ENCODE measurements at places on chromosomes 2 and 18.

DNA sequence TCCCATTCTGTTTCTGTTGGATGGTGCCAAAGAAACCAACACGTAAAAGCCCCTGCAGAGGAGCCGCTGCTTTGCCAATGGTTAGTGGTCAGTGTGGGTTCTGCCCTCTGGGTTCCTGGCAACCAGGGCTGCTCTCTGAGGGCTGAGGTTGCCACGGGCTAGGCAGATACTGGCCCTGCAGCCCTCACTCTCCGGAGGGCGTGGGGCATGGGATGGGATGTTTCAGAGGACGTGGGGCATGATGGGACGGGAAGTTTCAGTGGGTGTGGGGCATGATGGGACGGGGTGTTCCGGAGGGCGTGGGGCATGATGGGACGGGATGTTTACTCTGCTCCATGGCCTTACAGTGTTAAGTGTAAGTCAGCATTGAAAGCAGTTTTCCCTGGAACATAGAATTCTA is 34.2 kb downstream of the ADI1 start:
- DNase-seq: no peak

DNA sequence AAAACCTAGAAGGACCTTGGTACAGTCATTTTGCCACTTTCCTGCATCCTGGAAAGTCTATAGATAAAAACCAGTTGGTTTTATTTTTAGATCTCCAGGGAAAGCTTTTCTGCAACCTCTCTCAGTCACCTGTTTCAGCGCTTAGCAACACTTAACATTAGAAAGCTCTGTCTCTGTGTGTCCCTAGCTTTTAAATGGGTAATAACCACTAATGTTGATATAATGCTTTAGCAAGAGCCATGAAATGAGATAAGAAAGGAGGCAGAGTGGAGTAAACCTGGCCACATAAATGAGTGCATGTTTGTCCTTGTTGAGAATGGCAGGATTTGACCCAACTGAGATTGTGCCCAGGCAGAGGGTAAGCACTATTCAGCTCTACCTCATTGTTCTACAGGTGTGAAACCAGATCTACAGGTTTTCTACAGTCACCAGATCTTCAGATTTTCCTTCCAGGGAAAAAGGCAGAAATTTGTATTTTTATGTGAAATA is 44.8 kb downstream of the MARCHF4 start:
- DNase-seq: no peak

DNA sequence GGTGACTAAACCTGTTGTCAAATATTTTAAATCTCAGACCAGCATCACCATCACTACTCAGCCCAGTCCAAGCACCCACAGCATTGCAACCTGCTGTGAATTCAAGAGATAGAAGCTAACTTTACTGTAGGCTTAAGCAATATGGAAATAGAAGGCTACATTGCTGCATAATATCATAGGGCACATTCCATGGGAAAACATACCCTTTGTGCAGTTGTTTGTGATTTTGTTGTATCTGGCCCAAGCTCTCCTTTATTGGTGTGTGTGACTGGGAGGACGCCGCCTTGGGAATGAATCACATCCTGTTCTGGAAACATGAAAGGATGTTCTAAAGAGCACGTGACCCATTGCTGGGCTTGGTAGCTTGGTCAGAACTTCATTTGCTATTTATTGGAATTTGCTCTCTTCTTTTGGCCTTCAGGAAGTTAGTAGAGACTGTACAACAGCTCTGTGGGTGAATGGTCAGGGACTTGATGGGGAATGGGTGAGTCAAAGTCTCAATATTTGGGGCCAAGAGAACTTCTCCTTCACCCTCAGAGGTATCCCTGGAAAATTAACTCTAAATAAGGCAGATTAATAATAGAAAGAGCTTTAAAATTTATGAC is 106.8 kb upstream of the SERPINE2 start:
- no peak for DNase-seq

DNA sequence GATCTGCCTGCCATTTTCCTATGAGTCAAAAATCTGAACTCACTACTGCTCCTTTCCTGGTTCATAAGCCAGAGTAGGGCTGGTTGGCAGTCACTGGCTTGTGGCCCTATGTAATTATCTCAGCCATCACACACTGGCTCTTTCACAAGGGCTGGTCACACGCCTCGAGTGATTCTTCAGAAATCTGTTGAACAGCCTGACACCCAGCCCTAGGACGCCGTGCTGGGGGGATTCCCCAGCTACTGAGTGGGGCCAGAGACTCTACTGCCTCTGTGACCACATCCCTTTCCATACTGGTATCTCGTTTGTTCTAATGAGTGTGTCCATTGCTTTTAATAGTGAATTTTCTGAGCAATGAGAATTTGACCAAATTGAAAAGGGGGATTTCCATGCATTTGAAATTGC is 45.8 kb upstream of the RBM44 start:
- DNase-seq: no peak

DNA sequence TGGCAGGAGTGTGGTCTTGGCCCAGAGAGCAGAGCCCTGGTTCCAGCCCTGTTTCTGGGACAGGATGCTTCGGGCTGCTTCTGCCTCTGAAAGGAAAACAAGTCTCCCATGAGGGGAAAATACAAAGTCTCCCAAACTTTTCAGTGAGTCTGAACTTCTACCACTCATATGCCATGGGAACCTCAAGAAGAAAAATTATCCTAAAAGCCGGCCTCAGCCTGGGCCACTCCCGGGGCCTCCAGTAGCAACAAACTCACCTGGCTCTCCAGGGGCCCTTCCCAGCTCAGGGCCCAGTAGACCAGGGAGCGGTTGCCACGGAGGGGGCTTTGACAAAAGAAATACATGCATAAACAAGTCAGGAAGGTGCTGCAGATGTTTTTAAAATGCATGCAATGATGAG is 289.2 kb upstream of the HDAC4 start:
- no peak for DNase-seq

- no peak for DNase-seq
Observed at GRCh38 chr2:103010751-103011150, 248.9 kb downstream of the TMEM182 start.

- DNase-seq: no peak
Observed at GRCh38 chr18:77632758-77633157, 383.1 kb downstream of the GALR1 start.
